ENCODE measurements at places on chromosomes 7 and 10.
A peak's percentile ranks its signal among the peaks of the same experiment; 100 is the strongest.

DNA sequence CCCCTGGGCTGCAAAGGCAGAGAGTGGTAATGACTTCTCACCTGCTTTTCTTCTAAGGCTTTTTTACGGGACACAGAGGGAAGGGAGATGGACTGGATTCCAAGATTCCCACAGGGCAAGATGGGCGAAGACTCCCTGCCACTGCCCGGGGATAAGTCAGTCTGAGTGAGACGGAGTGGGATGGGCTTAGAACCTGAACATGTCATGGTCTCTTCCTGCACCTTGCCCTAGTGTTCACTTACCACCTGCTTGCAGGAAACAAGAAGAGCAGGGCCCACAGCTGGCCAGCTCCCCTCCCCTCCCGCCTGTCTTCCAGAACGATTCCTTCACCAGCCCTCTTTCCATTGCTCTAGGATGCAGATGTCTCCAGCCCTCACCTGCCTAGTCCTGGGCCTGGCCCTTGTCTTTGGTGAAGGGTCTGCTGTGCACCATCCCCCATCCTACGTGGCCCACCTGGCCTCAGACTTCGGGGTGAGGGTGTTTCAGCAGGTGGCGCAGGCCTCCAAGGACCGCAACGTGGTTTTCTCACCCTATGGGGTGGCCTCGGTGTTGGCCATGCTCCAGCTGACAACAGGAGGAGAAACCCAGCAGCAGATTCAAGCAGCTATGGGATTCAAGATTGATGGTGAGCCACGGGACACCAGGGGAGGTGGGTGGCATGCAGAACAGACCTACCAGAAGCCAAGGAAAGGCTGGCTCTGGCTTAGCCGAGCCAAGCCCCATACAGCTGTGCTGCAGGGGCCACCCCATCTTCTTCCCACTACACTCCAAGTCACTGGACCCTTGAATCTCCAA, 1.3 kb downstream of the SERPINE1 start:
- no peak for DNase-seq

- no peak for DNase-seq
Measured at GRCh38 chr7:148058092-148058491, 532.5 kb upstream of the C7orf33 start.

- no peak for DNase-seq
Measured at GRCh38 chr10:119849944-119850343, 22.7 kb downstream of the MCMBP start.

GRCh38 chr7:101017064-101017777, 2.7 kb upstream of the MUC17 start:
- DNase-seq: peak; percentile 96

DNA sequence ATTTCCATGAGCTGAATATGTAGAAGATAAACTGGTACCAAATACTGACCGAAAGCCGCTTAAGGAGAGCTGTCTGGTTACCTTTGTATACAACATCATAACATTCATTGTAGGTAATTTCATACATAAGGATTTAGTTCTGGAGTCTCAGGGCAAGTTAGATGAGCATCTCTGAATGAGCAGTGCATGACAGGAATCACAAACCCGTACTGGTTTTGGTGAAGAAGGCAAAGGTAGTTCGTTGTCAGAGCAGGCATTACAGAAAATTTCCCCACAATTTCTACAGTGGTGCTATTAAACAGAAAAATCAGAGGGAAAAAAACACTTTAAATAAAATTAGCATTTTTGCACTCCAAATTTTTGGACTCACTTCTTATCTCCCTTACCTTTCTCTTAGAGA, 12.9 kb upstream of the PBLD start:
- no peak for DNase-seq

DNA sequence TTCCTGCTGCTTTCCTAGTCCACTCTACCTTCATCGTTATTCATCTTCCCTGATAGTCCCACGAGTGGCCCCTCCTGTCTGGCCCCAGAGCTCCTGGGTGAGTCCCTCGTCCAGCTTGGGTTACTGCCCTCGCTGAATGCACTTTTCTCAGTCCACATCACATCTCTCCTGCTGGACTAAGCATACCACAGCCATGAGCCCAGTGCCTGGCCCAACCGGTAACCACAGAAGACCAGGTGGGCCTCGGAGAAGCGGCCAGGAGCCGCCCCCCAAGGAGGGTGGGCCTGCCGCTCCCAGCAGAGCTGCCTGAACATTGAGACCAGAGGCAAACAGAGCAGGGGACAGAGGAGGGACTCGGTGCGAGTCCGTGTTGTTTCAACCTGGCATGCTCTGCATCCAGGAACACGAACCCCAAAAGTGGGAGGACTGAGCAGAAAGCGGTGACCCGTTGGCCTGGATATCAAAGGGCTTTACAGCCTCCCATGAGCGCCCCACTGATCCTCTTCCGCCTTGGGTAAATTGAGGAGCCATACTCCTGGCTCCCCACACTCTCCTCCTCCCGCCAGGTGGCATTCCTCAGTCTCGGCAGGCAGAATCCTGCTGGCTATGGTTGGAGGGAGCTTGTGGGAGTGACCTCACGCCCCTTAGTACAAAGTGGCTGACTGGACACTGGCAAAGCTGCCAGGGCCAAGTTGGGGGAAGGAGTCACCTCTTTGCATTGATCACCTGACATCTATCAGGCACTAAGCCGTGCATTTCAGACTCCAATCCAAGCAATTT, 13.3 kb downstream of the TMEM72 start:
- no peak for DNase-seq

DNA sequence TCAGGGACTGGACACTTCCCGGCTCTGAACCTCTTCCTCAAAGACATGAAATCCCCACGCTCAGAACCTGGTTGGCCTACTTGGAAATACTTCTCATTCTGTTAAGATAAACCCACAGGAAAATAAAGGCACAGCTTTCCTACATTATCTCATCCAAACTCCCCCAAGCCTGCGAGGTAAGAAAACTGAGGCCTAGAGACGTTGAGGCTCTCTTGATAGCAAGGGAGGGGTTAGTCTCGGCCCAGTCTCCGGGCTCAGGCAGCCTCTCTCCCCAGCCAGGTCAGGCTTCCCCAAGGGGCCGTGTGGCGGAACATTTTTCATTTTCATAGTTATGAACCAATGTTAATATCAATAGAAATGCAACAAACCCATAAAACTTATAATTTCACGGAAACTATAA, 4.6 kb upstream of the EIF3B start:
- no peak for DNase-seq

- peak; percentile 90 for DNase-seq
Measured at GRCh38 chr7:47458057-47458456, 123.9 kb downstream of the TNS3 start.

DNA sequence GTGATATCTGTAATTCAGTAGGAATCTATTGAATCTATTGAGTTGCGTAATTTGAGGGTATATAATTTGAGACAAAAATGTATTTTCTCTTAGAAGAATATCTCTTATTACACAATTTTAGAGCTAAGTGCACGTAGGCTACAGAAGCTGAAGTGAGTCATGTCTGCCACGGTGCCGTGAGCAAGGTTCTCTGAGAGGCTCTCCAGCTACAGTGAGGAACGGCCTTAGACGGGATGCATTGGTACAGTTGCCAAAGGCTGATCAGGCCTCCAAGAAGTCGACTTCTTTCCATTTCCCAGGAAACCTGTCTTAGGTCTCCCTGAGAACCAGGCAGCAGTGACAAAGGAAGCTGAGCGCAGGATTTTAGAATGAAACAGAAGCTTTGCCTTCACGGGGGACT, 28.6 kb downstream of the TCERG1L start:
- no peak for DNase-seq

GRCh38 chr10:91643700-91644099, 10.8 kb upstream of the PPP1R3C start:
- DNase-seq: no peak

DNA sequence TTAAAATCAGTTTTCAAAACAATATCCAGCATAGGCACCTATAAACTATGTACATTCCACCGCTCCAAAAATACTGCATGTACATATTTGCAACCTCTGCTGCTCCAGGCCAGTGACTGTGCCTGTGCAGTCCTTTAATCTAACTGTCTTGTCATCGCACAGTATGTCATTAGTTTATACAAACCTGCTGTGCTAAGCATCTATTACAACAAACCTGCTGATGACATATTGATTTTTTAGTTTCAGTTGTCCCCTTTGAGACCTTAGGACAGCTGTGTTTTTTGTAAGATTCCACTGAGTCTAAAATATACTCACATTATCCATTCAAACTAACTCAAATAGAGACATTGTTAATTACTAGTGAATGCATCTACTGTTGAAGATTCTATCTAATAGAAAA, 33.1 kb downstream of the SEMA3C start:
- DNase-seq: no peak

- no peak for DNase-seq
Measured at GRCh38 chr7:741850-742249, 14.8 kb upstream of the PRKAR1B start.

DNA sequence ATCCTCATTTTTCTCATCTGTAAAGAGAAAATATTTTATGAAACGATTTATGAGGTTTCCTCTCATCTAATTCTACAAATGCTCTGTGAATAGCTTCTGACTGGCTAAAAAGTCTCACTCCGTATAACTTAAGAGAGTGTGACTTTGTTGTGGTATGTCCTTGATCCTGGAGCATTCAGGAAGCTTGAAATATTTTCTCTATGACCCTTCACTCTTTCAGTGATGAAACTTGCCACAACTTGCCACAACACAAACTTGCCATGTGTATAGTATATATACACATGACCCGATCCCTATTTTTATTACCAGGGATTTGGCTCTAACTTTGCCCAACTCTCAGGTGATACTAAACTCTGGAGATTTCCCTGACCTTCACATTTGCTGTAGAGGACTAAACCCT, 74.1 kb downstream of the TES start:
- DNase-seq: no peak

- no peak for DNase-seq
Measured at GRCh38 chr10:9010093-9010492, 955.6 kb downstream of the GATA3 start.

GRCh38 chr10:58177362-58177947, 90.2 kb downstream of the IPMK start:
- no peak for DNase-seq

DNA sequence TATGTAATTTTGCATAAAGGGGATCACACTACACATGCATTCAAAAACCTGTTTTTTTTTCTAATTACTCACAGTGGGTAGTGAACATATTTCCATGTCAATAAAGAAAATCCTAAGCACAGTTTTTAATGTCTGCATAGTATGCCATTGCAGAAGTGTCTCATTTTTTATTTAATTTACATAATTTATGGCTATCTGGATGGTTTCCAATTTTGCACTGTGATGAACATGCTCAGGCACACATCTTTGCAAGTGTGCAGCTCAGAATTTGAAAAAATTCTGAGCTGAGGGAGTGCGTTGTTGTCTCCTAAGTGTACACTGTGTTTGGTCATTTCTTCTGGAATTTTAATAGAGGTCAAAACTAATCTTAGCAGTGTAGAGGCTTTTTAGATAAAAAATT, 2.2 kb downstream of the NPFFR1 start:
- DNase-seq: no peak

GRCh38 chr10:102540023-102540422, 36.3 kb downstream of the SUFU start:
- no peak for DNase-seq

DNA sequence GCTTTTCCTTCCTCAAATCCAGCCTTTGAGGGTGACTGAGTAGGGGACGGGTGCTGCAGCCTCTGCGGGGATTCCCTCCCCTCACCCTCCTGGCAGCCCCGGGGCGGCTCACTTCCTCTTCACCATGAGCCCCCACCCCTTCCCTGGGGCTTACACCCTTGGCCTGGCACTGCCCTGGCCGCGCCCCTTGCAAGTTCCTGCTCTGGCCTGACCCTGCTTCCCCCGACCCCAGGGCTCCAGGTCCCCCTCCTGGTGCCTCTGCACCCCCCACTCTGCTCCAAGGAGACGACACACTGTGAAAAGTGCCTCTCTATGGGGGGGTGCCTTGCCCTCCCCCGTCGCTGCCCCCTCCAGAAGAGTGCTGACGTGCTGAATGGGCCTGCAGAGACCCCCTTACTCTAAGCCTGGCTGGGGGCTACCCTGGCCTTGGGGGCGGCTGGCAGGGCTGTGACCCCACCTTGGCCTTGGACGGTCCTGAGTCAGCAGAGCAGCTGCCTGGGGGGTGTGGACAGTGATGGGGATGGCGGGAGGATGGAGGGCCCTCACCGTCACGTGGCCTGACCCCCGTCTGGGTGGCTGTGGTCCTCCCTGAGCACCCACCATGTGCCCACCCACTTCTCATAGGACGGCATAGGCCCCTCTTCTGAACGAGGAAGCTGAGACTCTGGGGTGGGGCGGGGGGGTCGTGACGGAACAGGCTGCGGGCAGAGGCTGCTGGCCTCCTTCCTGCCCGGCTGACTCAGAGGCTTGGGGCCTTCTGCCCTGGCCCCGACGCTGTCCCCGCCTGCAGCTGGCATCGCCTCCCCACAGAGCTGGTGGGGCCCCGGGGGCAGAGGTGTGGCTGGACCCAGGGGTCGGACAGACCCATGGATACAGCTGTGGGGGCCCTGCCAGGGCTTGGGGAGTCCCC, 9.8 kb downstream of the LFNG start:
- peak; percentile 99 for DNase-seq

GRCh38 chr10:92923416-92923815, 75.1 kb downstream of the EXOC6 start:
- no peak for DNase-seq

- no peak for DNase-seq
Measured at GRCh38 chr7:802500-803242, 29.6 kb upstream of the SUN1 start.

Data from H54 (cell line).